A673 (cell line): ENCODE measurements at places on chromosomes 5 and 9. TPM values are rescaled to one million over a fixed set of nuclear protein-coding genes. Genes with fewer than 3 reads are reported as not detected.
A peak's percentile ranks its signal among the peaks of the same experiment; 100 is the strongest.

- peak; percentile 40 for DNase-seq
Measured at GRCh38 chr9:34279411-34279810, 49.7 kb downstream of the KIF24 start.

DNA sequence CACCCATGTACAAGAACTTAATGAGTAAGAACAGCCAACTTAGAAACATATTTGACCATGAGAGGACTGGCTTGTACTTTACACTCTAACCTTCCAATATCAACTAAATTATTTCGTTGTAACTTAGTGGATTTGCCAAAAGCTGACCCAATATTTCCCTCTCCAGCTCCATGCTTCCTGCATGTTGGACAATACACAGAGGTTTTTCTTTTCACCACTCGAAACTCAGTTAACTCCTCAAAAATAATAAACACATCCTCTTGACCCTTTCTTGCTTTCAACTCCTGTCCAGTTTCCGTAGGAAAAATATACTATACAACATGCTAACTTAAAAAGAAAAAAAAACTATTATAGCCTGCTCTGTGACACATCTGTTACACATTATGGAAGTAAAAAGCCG lies 188.9 kb downstream of the MPDZ start:
- DNase-seq: no peak

The CDKN2B-AS1 gene
- total RNA-seq: not detected in 2 replicates

DNA sequence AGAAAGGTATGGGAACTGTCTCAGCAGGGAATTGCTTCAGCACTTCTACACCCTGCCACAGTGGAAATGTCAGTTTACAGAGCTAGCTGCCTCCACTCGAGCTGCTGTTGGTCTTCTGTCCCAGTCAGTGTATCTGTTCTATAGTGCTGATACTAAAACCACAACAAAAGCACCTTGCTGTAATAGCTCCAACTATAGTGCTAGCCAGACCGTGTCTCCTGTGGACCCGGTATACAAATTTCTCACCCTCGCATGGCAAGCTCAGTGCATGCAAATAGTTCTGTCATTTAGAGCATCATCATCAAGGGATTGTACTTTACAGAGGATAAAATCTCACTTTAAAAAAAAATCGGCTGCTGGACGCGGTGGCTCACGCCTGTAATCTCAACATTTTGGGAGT lies 51.5 kb upstream of the IQGAP2 start:
- DNase-seq: no peak

DNA sequence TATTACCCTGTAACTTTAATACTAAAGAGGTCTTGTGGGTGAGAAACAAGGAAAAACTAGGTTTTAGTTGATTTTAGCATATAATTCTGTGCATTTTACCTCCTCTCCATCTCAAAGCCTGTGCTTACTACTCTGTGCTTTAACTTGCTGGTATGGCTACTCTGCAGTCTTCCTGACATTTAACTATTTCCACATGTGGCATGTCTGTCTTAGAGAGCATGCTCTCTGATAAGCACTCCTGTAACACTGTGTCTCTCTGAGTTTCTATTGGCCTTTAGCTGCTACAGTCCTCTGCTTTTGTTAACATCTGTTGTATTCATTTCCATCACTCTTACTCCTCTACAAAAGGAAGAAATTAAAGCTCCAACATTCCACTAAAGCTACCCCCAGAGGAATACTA lies 418.3 kb downstream of the RAB3C start:
- DNase-seq: peak; percentile 8

DNA sequence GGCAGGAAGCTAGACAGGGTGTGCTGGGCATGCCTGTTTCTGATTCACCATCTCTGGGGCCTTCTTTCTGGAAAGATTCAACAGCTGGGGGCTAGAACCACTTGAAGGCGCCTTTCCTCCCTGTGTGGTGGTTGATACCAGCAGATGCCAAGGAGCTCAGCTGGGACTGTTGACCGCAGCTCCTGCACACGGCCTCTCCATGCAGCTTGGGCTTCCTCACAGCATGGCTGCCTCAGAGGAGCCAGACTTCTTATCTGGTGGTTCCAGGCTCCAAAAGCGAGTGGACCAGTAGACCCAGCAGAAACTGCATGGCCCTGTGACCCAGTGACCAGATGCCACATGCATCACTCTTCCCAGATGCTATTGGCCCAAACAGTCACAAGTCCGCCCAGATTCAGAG lies 74.7 kb upstream of the COL5A1 start:
- no peak for DNase-seq
